ENCODE measurements at places on chromosomes 7 and 10.

GRCh38 chr7:116726149-116726548, 54.2 kb downstream of the MET start:
- H3K4me1 ChIP-seq, result no peaks in the 10 kb centered on the region
- H3K27ac ChIP-seq, result no peak overlapping the region
- no peak for DNase-seq
- H3K27me3 ChIP-seq, result no peaks in the 10 kb centered on the region
- H3K4me3 ChIP-seq, result no peak overlapping the region

DNA sequence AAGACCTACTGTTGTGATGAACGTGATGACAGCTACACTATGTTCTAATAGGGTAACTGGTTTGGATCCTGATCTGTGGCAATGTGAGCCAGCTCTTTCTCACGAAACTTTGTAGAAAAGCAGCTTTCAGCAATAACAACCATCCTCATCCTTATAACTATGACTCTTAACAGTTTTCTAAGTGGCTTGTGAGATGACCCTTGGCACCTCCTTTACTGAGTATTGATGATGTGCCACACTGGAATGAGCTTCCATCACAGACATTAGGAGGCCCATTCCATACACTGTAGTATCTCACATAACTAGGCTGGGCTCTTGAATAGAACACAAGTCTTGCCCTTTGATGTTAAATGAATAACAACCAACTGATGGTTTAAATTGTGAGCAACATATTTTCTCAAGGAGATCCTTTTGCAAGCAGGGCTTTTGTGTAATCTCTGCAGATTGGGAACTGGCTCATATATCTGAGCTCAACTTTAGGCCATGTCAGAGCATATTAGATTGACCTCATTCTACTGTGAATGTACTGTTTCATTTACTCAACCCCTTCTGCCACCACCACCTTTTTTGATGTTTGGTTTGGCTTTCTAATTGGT, 46.4 kb downstream of the MYPN start:
- no peak overlapping the region for H3K27ac ChIP-seq
- DNase-seq, result no peak
- H3K27me3 ChIP-seq, result no peaks in the 10 kb centered on the region
- no peaks in the 10 kb centered on the region for H3K36me3 ChIP-seq
- no peak overlapping the region for H3K4me3 ChIP-seq

DNA sequence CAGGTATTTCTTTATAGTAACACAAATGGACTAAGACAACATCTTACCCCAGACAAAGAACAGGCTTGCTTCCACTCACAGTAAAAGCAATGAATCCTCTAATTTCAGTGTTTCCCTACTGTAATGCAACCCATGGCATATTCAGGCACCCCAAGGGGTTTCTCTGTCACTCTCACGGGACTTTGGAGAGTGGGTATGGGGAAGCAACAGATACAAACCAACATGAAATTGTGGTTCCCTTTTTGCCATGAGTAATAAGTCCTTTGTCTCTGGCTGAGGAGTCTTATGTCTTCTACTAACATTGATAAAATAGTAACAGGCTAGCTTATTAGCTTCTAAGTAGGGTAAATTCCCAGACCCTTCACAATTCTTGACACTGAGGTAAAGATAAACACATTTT, 51.4 kb upstream of the AOAH start:
- no peaks in the 10 kb centered on the region for H3K27me3 ChIP-seq
- no peak overlapping the region for H3K4me3 ChIP-seq
- no peak for DNase-seq

GRCh38 chr10:70125918-70126552, 6.6 kb downstream of the AIFM2 start:
- no peak for DNase-seq
- no peaks in the 10 kb centered on the region for H3K36me3 ChIP-seq
- H3K4me1 ChIP-seq, result no peaks in the 10 kb centered on the region
- H3K4me3 ChIP-seq, result no peak overlapping the region
- no peak overlapping the region for H3K27ac ChIP-seq

DNA sequence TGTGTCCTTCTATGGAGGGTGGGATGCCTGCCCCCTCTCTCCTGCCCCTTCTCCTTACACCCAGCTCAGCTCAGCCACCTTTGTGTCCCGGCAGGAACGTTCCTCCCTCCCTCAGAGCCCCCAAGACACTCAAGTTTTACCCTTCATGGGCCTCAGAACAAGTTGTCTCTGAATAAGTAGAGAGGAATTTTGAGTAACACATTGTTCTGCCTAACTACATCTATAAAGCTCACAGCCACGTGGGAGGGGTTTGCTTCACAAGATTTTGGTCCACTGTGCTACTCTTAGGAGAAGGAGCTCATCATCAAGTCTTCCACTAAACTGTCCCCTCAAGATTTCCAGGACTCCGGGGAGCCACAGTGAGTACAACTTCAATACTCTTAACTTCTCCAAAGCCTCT, 51.6 kb upstream of the ZNF32 start:
- no peak for DNase-seq
- no peak overlapping the region for H3K4me3 ChIP-seq
- no peaks in the 10 kb centered on the region for H3K27me3 ChIP-seq
- no peak overlapping the region for H3K27ac ChIP-seq
- no peaks in the 10 kb centered on the region for H3K36me3 ChIP-seq

GRCh38 chr7:26141077-26141476, 10.9 kb upstream of the NFE2L3 start:
- no peaks in the 10 kb centered on the region for H3K36me3 ChIP-seq
- H3K27ac ChIP-seq, result no peak overlapping the region
- peaks cover 15% of the 10 kb centered on the region for H3K27me3 ChIP-seq
- no peak for DNase-seq
- H3K4me1 ChIP-seq, result peaks cover 1% of the 10 kb centered on the region
- no peak overlapping the region for H3K4me3 ChIP-seq

GRCh38 chr7:10104292-10104691, 869.4 kb upstream of the PHF14 start:
- H3K4me3 ChIP-seq, result no peak overlapping the region
- no peaks in the 10 kb centered on the region for H3K4me1 ChIP-seq
- no peaks in the 10 kb centered on the region for H3K36me3 ChIP-seq
- H3K27ac ChIP-seq, result no peak overlapping the region
- no peak for DNase-seq

- H3K4me3 ChIP-seq, result peak overlapping the region; percentile 86
- no peaks in the 10 kb centered on the region for H3K27me3 ChIP-seq
- DNase-seq, result no peak
- H3K4me1 ChIP-seq, result peaks cover 76% of the 10 kb centered on the region
- H3K36me3 ChIP-seq, result peaks cover 62% of the 10 kb centered on the region
Measured at GRCh38 chr10:80485076-80485945, 31.2 kb downstream of the TSPAN14 start.

All from T-helper 2 cell treated with Interferon-gamma antibody and Interleukin-4, amounts not matched to agents 5 μg/mL and 100 μg/mL, for 36 hours (primary cell).